Epithelial cell of umbilical artery (primary cell): ENCODE measurements at places on chromosomes 7 and 10. TPM values are rescaled to one million over a fixed set of nuclear protein-coding genes. Genes with fewer than 3 reads are reported as not detected.

CRYGN gene
- total RNA-seq = not detected in 2 replicates

VAX1 gene
- not detected in 2 replicates for total RNA-seq

MYOZ1 gene
- total RNA-seq = not detected in 2 replicates

MYPN gene
- not detected in 2 replicates for total RNA-seq

DOCK4 gene
- total RNA-seq = 138 and 229 TPM in 2 replicates

SLC16A12 gene
- not detected in 2 replicates for total RNA-seq

LIPJ gene
- not detected in 2 replicates for total RNA-seq

NPC1L1 gene
- not detected in 2 replicates for total RNA-seq

TIMM23 gene
- total RNA-seq = 108 and 130 TPM in 2 replicates

TWIST1 gene
- not detected in 2 replicates for total RNA-seq

SCART1 gene
- 0.65 and 0.76 TPM in 2 replicates for total RNA-seq

PALD1 gene
- 5.2 and 8.1 TPM in 2 replicates for total RNA-seq

HKDC1 gene
- under 0.01 TPM in 1 of 2 replicates, not detected in the other for total RNA-seq

DKK1 gene
- 191 and 206 TPM in 2 replicates for total RNA-seq

NUDT13 gene
- 0.97 and 1.1 TPM in 2 replicates for total RNA-seq

EMX2 gene
- total RNA-seq = 0.15 TPM in 1 of 2 replicates, not detected in the other

OPALIN gene
- not detected in 2 replicates for total RNA-seq

AGR3 gene
- not detected in 2 replicates for total RNA-seq
